ENCODE measurements at places on chromosomes 3 and 15.

DNA sequence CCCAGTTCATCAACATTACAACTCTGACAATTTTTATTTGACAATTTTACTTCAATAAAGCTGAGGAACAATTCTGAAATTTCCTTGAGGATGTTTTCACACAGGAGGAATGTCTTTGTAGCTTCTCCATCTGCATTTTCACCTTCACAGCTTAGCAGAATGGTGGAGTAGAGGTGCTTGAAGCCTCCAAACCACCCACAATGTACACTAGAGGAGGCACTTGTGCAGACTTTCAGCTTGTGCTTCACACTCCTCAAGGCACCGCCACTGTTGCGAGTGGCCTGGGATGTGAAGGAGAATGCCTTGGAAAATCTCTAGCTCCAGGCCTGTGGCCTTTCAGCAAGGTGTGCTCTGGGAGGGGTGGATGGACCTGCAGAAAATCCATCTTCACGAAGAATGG, 181.9 kb downstream of the EPHB1 start:
- no peaks in the 10 kb centered on the region for H3K4me1 ChIP-seq
- H3K27ac ChIP-seq: no peak overlapping the region
- H3K36me3 ChIP-seq: no peaks in the 10 kb centered on the region

- peak overlapping the region; percentile 97 for H3K27ac ChIP-seq
- no peaks in the 10 kb centered on the region for H3K27me3 ChIP-seq
- peaks cover 20% of the 10 kb centered on the region for H3K4me1 ChIP-seq
- peak overlapping the region; percentile 94 for H3K4me3 ChIP-seq
These were observed 988 bp upstream of the CHSY1 start for GRCh38 chr15:101252836-101253235.

DNA sequence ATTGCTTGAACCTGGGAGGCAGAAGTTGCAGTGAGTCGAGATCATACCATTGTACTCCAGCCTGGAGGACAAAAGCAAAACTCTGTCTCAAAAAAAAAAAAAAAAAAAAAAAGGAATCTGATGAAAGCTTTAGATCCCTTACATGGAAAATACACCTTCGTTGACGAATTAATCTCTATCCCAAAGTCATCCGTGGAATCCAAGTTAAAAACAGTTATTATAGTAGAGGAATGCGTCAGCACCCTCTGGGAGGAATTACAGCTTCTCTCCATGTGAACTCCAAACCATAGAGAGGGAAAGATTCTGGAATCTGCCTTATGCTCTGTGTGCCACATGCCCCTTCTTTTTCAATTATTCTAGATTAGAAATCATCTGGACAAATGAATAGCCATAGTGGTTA, 192.3 kb upstream of the C2CD4B start:
- H3K4me1 ChIP-seq: no peaks in the 10 kb centered on the region
- no peak overlapping the region for H3K4me3 ChIP-seq
- DNase-seq: no peak
- H3K36me3 ChIP-seq: no peaks in the 10 kb centered on the region

- H3K36me3 ChIP-seq: no peaks in the 10 kb centered on the region
- no peak overlapping the region for H3K27ac ChIP-seq
These were observed 45.8 kb upstream of the CCNB2 start for GRCh38 chr15:59059076-59059597.

DNA sequence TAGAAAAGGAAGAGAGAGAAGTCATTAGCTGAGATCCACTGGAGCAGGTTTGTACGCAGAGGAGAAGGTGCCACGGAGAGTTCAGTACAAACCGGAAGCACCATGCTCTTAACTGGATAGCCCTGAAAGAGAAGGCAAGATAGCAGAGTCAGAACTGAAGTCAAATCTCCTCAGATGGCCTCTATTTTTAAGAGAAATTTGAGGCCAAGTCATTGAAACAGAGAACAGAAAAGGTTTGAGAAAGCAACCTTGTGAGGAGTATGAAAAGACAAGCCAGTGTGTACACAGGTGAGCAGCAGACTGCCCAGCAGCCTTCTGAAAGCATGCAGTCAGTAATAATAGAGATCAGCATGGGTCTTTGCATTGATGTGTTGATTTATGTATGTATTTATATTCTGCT, 66.1 kb upstream of the SPRED1 start:
- no peak overlapping the region for H3K27ac ChIP-seq
- DNase-seq: no peak

DNA sequence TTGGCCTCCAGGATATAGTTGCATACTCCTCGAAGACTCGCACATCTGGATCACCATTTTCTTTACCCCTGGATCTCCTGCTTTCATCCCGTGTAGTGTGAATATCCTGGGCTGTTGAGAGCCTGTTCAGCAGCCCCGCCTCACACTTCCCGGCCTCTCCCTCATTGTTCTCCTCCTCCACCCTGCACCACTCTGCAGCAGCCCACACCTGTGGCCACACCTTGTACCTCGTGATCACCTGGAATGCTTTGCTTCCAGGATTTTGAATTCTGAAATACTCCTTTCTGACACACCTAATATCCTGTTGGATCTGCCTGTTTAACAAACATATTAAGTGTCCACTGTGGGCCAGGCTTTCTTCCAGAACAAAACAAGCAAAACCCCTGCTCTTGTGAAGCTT, 14.4 kb downstream of the ABHD17C start:
- H3K36me3 ChIP-seq: no peaks in the 10 kb centered on the region
- no peak overlapping the region for H3K4me3 ChIP-seq
- no peak overlapping the region for H3K27ac ChIP-seq
- H3K27me3 ChIP-seq: no peaks in the 10 kb centered on the region
- no peaks in the 10 kb centered on the region for H3K4me1 ChIP-seq

- H3K27me3 ChIP-seq: no peaks in the 10 kb centered on the region
- H3K4me1 ChIP-seq: no peaks in the 10 kb centered on the region
- H3K4me3 ChIP-seq: no peak overlapping the region
- H3K36me3 ChIP-seq: no peaks in the 10 kb centered on the region
These were observed 18.3 kb downstream of the SHC4 start for GRCh38 chr15:48945386-48945785.

DNA sequence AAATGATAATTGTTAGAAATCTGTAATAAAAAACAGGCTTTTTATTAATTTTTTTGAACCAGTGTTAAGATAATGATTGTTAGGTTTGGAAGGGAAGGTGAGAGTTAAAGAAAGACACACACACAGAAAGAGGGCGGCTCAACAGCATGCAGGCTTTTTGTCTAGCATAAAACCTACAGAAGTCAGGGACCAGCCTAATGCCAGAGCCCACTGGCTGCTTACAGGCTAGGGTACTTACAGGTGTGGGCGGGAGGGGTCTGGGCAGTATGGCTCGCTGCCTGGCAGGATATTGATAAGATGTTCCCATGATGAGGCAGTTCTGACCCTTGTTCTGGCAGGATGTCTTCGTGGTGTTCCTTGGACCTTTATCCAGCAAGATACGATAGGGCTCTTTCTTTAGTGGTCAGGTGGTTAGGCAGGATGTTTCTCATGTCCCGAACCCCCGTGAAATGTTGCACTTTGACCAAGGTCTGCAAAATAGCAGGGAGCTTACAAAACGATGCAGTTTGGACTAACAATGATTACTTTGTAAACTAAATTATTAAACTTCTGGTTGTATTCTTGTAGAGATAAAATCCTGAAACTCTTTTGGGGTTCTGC, 84.7 kb downstream of the DCUN1D1 start:
- H3K4me3 ChIP-seq: no peak overlapping the region
- H3K4me1 ChIP-seq: no peaks in the 10 kb centered on the region
- no peak overlapping the region for H3K27ac ChIP-seq

DNA sequence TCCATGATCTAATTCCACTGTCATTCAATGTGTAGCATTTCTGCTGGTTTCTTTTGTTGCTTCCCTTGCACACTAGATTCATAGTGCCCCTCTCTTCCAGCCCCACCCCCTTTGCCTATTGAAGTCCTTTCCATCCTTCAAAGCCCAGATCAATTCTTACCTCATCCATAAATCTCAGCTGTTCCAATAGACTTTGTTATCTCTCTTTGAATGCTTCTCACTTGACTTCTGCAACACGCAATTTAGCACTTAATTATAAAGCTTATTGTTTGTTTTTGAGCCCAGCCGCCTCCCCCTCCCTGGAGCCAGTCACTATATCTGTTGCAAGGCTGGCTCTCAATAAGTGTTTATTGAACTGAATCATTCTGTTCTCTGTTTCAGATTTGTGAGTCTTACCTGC, 174.6 kb upstream of the TBL1XR1 start:
- DNase-seq: no peak
- no peak overlapping the region for H3K4me3 ChIP-seq
- no peaks in the 10 kb centered on the region for H3K4me1 ChIP-seq
- no peak overlapping the region for H3K27ac ChIP-seq
- H3K36me3 ChIP-seq: no peaks in the 10 kb centered on the region

DNA sequence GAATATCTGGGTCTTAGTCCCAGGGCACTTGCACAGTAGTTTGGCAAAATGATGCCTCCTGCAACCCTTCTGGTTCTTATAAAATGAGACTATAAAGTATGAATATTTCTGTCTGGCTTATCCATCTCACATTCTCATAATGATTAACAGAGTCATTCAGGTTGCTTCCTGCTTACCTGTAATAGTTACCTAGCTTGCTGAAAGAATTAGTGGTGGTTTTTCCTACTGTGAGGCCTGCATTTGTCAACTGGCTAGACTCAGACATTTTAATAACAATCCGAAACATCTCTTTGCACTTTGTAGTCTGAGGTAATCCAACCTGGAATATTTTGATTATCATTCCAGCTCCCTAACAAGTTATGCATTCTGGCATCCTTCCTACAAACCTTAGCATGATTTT, 75.6 kb upstream of the POU1F1 start:
- no peak overlapping the region for H3K27ac ChIP-seq
- H3K4me3 ChIP-seq: no peak overlapping the region
- H3K27me3 ChIP-seq: no peaks in the 10 kb centered on the region
- no peaks in the 10 kb centered on the region for H3K36me3 ChIP-seq
- no peak for DNase-seq

DNA sequence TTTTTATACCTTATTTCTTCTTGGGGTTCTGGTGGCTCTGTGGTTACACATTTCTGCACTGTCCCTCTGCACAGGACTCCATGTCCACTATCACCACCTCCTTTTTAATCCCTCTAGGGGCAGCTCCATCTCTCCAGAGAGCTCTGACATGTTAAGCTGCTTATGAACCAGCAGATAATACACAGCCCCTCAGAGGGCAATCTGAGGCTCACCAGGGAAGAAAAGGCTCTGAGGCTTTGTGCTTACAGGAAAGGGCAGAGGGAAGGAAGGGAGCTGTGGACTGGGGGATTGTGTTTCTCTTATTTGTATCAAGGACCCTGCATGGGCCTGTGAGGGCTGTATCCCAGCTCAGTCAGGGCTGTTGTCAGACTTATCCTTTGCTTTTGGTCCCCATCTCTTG, 164.5 kb downstream of the EPHB1 start:
- H3K4me1 ChIP-seq: no peaks in the 10 kb centered on the region
- no peak overlapping the region for H3K27ac ChIP-seq
- no peak overlapping the region for H3K4me3 ChIP-seq
- no peaks in the 10 kb centered on the region for H3K27me3 ChIP-seq
- H3K36me3 ChIP-seq: no peaks in the 10 kb centered on the region

- H3K4me1 ChIP-seq: no peaks in the 10 kb centered on the region
- H3K36me3 ChIP-seq: no peaks in the 10 kb centered on the region
- no peak for DNase-seq
- H3K27me3 ChIP-seq: no peaks in the 10 kb centered on the region
- H3K27ac ChIP-seq: no peak overlapping the region
These were observed 42.3 kb upstream of the HDC start for GRCh38 chr15:50307799-50308198.

GRCh38 chr3:188817935-188818269, 353.9 kb upstream of the TPRG1 start:
- no peak for DNase-seq
- no peak overlapping the region for H3K4me3 ChIP-seq
- no peak overlapping the region for H3K27ac ChIP-seq
- no peaks in the 10 kb centered on the region for H3K4me1 ChIP-seq
- H3K36me3 ChIP-seq: no peaks in the 10 kb centered on the region
- H3K27me3 ChIP-seq: no peaks in the 10 kb centered on the region

DNA sequence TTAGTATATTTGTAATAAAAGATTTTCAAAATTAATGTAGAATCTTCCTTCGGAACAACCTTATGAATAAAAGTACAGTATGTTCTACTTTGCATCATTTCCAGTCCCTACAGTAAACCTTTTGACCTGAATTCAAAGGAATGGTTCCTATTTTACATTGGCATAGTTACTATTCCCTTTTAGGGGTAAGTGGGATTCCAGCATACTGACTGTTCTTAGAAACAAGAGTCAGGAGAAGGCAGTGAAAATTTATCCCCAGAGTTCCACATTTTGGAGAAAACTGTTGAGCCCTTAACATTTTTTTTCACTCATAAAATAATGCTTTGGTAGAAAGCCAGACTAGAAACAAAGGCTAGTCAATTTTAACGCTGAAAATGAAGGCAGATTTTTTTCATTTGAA, 78.1 kb downstream of the P3H2 start:
- no peak for DNase-seq
- H3K4me1 ChIP-seq: no peaks in the 10 kb centered on the region
- no peaks in the 10 kb centered on the region for H3K27me3 ChIP-seq
- no peaks in the 10 kb centered on the region for H3K36me3 ChIP-seq
- no peak overlapping the region for H3K27ac ChIP-seq

- DNase-seq: no peak
- no peak overlapping the region for H3K27ac ChIP-seq
- no peak overlapping the region for H3K4me3 ChIP-seq
- no peaks in the 10 kb centered on the region for H3K27me3 ChIP-seq
These were observed 169.5 kb downstream of the ATP10A start for GRCh38 chr15:25693321-25694238.

GRCh38 chr3:108099244-108099643, 8.4 kb upstream of the CD47 start:
- H3K4me1 ChIP-seq: no peaks in the 10 kb centered on the region
- H3K36me3 ChIP-seq: no peaks in the 10 kb centered on the region
- DNase-seq: no peak
- H3K27ac ChIP-seq: no peak overlapping the region
- H3K27me3 ChIP-seq: no peaks in the 10 kb centered on the region

GRCh38 chr3:8713901-8714759, 19.5 kb upstream of the CAV3 start:
- no peak for DNase-seq
- H3K27me3 ChIP-seq: no peaks in the 10 kb centered on the region
- H3K36me3 ChIP-seq: no peaks in the 10 kb centered on the region
- H3K27ac ChIP-seq: no peak overlapping the region
- no peak overlapping the region for H3K4me3 ChIP-seq
- H3K4me1 ChIP-seq: no peaks in the 10 kb centered on the region

GRCh38 chr3:119161240-119161639, 12.2 kb upstream of the UPK1B start:
- H3K27me3 ChIP-seq: no peaks in the 10 kb centered on the region
- H3K36me3 ChIP-seq: no peaks in the 10 kb centered on the region
- no peak for DNase-seq

DNA sequence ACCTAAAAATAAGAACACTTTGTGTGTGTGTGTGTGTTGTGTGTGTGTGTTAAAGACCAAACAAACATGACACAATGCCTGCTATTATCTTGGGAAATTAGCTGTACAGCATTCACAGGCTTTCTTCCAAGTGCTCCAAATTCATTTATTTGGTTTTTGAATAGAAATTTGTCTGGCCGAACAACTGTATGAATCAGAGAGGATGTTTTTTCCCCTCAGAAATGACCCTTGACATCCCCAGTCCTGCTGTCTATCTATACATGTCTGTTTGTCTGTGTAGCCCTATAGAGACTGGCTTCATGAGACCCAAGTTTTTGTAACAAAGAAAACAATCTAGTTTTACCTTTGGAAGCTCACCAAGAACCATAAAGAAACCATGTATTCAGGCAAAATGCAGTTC, 549.8 kb downstream of the NSUN3 start:
- no peaks in the 10 kb centered on the region for H3K36me3 ChIP-seq
- no peaks in the 10 kb centered on the region for H3K27me3 ChIP-seq
- H3K4me3 ChIP-seq: no peak overlapping the region
- H3K4me1 ChIP-seq: no peaks in the 10 kb centered on the region
- no peak overlapping the region for H3K27ac ChIP-seq

Measured in breast epithelium (tissue), 4 donors.